Mesothelial cell of epicardium (in vitro differentiated cells): ENCODE measurements at places on chromosomes 7 and 10.

DNA sequence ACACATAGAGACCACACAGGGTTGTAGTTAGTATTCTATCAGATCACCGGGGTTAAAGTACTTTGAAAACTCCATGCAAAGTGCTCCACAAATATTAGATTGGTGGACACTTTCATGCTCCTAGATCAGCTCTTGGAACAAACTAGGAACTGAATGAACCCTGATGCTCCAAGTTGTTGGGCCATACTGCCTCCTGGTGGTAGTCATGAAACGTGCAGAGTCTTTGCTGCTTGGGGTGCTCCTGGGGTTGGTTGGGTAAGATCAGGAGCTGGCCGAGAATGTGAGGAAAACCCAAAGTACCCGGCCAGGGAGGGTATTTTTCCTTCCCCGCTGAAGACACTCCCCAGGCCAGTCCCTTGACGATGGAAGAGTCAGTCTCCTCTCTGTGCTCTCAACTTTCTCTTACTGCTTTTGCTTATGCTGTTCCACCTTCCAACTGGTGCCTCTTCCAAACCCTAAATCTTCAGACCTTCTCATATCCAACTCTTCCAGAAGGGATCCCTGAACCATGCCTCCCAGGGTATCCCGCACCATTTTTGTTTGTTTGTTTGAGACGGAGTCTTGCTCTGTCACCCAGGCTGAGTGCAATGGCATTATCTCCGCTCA is 918 bp upstream of the RPEL1 start:
- DNase-seq: peak; percentile 33

- no peak for DNase-seq
Observed at GRCh38 chr10:96359616-96360015, 814 bp upstream of the OPALIN start.

GRCh38 chr10:50528206-50528605 is 95.5 kb downstream of the SGMS1 start:
- DNase-seq: no peak

- DNase-seq: no peak
Observed at GRCh38 chr10:47207894-47208469, 92.0 kb upstream of the GDF10 start.

DNA sequence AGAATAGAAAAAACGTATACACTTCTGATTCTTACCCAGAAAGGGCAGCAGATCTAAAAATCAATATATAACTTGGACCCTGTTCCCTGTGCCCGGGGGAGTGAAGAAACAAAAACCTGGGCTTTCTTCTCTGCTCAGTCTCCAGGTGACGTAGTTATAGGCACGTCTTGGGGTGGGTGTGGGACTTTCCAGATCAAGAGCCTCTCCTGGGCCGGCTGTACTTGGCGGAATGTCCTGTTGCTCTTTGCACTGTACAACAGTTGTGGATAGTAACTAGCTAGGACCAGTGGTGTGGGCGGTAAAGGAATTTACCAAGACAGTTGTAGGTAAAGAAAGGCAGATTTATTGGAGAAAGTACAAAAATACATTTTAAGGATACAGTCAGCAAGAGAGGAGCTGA is 40.4 kb upstream of the STEAP4 start:
- DNase-seq: no peak

DNA sequence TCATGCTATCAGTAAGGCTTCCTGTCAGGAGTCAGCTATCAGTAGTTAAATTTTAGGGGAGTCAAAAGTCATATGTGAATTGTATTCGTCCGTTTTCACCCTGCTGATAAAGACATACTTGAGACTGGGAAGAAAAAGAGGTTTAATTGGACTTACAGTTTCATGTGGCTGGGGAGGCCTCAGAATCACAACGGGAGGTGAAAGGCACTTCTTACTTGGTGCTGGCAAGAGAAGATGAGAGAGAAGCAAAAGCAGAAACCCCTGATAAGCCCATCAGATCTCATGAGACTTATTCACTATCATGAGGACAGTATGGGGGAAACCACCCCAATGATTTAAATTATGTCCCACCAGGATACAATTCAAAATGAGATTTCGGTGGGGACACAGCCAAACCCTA is 47.1 kb downstream of the KLF6 start:
- DNase-seq: no peak
